ENCODE measurements at places on chromosomes 3 and 15.

GRCh38 chr3:101151286-101151913, 158.2 kb upstream of the ABI3BP start:
- DNase-seq: no peak

GRCh38 chr15:91235376-91235775, 135.3 kb downstream of the SV2B start:
- DNase-seq: no peak

DNA sequence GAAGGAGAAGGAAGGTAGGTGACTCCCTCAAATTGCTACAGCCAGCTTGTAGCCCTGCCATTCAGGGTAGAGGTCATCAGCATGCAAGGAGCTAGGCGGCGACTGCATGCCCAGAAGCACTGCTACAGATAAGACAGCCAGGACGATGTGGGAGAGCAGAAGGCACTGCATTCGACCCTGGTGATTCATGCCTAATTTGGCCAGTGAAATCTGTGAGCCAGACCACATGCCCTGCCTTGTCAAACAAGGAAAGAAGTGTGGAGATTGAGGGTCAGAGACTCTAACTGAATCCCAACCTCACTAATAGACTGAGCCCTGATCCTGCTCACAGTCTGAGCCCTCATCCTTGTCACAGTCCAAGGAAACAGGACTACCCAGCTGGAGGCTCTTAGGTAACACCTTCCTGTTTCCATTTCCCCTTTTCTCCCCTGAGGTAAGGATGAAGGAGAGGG, 86.6 kb downstream of the LINGO1 start:
- DNase-seq: no peak

GRCh38 chr15:28026221-28026620, 72.9 kb downstream of the OCA2 start:
- no peak for DNase-seq

DNA sequence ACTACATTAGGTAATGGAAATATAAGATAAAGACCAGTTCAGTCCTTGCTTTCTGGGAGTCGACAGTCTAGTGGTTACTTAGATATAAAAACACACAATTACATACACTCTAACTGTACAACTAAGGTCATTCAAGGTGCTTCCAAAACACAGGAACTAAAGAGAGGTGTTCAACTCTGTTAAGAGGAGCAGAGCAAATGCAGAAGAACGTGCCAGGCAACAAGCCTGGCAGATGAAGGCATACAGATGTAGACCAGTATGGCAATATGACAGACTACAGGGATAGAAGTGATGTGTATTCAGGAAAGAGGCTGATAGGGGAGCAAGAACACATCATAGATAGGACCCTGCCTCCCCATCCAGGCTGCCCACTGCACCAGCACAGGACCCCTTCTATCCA, 78.3 kb downstream of the CBLB start:
- DNase-seq: no peak

GRCh38 chr3:127479449-127479848, 111.1 kb downstream of the TPRA1 start:
- no peak for DNase-seq

GRCh38 chr3:156865732-156866131, 39.6 kb downstream of the LEKR1 start:
- no peak for DNase-seq

GRCh38 chr3:35241236-35241635, 398.1 kb upstream of the ARPP21 start:
- DNase-seq: no peak

- DNase-seq: no peak
These were observed 42.7 kb downstream of the KIF9 start for GRCh38 chr3:47239929-47240328.

DNA sequence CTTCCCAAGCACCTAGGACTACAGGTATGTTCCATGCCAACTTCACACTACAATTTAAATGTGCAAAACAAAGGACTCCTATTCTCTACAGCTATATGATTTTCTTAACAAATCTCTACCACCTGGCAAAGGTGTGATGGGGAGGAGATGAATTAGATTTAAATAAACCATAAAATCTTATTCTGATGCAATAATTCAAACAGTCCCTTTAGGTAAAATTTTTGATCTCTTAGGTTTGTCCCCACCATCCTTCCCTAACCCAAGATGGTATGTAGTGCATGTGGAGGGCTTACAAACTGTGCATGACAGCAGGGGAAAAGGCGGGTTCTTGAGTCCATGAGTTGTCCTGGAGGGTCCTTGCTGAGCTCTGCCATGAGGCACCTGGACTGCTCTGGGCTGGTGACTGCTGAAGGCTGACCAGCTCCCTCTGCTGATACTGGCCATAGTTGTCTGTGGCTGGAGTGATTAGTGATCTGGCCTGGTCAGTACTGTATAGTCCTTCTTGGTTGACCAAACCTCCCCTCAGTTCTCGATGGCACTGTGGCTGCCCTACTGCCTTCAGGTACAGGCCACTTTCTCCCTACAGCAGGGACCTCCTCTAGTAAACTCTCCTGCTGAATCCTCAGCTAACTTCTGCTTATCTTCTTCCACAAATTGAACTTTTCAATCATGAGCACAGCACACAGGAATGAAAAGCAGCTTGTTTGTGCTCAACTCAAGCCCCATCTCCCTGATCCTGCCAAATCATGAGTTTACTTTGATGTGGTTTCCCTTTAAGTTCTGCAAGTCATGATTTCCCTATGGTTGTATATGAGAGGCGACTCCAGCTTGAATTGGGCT, 30.1 kb downstream of the CFAP161 start:
- DNase-seq: no peak

GRCh38 chr3:141243271-141243707, 11.7 kb downstream of the PXYLP1 start:
- DNase-seq: peak; percentile 49

DNA sequence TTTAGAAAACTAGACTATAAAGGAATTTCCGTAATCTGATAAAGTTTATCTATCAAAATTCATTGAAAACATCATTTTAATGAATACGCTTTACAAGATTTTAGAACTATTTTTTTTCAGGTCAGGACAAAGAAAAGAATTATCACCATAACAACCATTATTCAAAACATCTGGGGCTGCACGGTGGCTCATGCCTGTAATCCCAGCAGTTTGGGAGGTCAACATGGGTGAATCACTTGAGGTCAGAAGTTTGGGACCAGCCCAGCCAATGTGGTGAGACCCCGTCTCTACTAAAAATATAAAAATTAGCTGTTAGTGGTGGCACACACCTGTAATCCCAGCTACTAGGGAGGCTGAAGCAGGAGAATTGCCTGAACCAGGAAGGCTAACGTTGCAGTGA, 260.4 kb downstream of the WNT5A start:
- DNase-seq: no peak

- DNase-seq: no peak
These were observed 100.9 kb downstream of the CLSTN2 start for GRCh38 chr3:140035871-140036270.

DNA sequence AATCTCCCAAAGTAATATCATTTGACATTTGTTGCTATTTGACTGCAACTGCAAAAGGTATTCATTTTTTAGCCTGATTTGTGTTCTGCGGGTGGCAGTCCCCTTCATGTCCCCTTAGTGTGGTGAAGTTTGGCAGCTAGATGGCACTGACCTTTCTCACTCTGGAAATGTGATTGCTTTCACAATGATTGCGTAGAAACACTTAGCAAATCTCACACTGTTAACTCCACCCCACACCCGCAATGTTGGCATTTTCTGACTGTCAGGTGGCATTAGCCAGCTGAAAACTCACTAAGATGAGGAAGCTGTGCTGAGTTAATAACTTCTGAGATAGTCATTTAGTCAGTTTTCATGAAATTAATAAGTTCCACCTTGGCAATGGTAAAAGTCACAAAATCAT, 76.9 kb downstream of the TRIM69 start:
- DNase-seq: no peak

- DNase-seq: no peak
These were observed 58.9 kb upstream of the ULK4 start for GRCh38 chr3:42020684-42021307.

- DNase-seq: no peak
These were observed 51.0 kb upstream of the EIF1B start for GRCh38 chr3:40258555-40258954.

GRCh38 chr3:170078620-170079281, 41.0 kb downstream of the GPR160 start:
- DNase-seq: no peak

GRCh38 chr3:99915906-99916432, 98.3 kb downstream of the CMSS1 start:
- DNase-seq: no peak

DNA sequence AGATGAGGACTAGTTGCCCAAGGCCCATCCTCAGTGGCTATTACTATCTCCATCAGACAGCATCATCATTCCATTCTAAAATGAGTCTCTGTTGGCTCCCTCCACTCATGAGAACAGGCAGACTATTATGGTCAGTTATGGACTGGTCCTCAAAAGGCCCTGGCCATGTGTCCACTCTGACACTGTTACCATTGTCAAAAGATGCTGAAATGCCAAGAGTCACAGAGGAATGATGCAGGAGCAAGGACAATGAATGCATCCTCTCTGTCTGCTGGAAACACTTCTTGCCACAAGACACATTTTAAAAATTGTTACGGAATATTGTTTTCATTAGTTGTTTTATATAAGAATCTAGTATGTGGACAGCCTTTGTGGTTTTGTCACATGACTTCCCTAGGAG, 53.3 kb upstream of the STT3B start:
- DNase-seq: no peak

DNA sequence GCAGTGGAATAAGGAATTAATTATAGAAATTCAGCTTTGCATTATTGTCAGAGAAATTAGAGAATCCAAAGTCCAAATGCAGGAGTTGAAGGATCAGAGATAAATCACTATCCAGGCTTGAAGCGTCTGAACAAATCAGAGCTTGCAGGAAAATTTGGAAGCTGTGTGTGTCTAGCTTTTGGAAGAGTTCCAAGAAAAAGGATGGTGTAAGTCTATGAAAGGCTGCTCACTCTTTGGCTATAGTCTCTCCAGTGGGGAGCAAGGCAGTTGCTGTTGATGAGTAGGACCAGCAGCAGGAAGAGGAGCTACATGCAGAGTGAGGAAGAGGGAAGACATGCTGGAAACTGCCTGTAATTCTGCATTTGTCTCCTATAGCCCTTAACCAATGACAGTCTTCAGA, 464.3 kb upstream of the GRM7 start:
- DNase-seq: no peak

DNA sequence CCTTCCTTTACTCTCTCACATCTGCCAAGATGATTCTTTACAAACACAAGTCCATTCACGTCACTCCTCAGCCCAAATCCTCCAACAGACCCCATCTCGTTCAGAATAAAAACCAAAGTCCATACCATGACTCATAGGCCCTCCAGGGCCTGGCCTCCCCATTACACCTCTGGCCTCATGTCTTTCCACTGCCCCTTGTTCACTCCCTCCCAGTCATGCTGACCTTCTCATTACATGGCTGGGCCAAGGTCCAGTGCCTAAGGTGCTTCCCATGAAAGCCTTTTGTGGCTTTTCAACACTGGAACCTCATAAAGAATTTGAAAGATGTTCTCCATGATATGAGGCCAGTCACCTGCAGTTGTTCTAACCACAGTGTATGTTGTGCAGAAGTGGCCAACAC, 44.5 kb downstream of the NEK10 start:
- no peak for DNase-seq

DNA sequence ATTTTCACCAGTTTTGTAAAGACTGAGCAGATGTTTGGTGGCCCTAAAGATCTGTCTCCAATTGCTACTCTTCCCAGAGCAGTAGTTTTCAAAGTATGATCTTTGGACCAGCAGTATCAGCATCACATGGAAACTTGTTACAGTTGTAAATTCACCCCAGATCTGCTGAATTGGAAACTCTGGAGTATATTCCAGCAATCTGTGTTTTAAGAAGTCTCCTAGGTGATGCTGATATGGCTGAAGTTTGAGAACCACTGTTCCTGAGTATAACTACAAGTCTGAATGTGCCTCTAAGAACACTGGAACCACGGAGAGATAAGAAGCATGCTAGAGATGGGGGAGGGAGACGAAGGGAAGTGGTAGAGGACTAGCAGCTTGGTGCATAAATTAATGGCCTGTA, 45.7 kb downstream of the NUDT16 start:
- no peak for DNase-seq

DNA sequence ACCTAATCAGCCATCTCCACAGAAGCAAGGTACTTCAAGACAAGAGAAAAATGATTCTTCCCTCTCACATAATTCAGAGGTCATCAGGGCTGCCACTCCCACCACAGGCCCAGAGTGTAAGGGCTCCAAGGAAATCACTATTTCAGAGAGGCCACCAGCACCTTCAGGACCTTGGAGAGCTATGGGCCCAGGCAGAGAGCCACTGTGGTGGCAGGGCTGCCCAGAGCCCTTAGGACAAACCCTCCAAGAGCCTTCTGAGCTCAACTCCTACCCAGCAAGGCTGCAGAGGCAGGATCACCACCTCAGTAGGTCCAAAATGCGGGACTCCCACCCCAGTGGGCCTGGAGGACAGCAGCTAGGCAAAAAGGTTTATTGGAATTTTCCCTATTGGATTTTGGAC, 17.9 kb upstream of the FAN1 start:
- DNase-seq: no peak

DNA sequence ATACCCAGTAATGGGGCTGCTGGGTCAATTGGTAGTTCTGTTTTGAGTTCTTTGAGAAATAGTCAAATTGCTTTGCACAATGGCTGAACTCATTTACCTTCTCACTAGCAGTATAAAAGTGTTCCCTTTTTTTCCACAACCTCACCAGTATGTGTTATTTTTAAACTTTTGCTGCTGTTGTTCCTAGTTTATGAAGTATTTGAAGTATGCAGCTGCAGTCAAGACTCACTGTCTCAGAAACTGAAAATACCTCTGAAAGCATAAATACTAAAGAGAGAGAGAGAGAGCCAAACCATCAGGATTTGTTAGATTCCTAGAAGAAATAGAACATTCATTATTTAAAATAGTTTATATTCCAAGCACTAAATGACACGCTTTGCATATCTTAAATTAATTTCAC, 764.2 kb downstream of the NTRK3 start:
- DNase-seq: no peak

DNA sequence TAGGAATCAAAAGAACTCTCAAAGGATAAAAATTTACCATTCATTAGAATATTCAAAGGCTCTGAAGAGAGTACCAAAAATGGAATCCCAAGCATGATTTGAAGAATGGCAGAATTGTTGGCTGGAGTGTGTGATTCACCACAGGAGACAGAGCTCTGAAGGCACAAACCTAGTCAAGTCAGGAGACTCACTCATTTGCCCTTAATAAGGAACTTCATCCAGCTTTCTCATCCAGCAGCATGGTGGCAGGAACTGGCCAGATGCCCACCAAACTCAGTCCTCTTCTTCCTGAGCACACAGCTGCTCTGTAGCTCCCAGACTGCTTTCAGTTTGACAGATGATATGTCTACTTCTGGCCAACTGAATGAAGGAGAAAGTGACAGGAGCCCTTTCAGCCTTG, 16.5 kb upstream of the HEG1 start:
- no peak for DNase-seq

Data from stimulated activated CD8-positive, alpha-beta memory T cell treated with anti-CD3 and anti-CD28 coated beads, Interleukin-2, amount 100 ng/mL, for 48 hours (primary cell).